Hepatocyte (in vitro differentiated cells): ENCODE measurements at places on chromosomes 11 and 22. TPM values are rescaled to one million over a fixed set of nuclear protein-coding genes. Genes with fewer than 3 reads are reported as not detected.
A peak's percentile ranks its signal among the peaks of the same experiment; 100 is the strongest.

- no peak for DNase-seq
These were observed 745 bp downstream of the C22orf39 start for GRCh38 chr22:19446603-19447329.

DNA sequence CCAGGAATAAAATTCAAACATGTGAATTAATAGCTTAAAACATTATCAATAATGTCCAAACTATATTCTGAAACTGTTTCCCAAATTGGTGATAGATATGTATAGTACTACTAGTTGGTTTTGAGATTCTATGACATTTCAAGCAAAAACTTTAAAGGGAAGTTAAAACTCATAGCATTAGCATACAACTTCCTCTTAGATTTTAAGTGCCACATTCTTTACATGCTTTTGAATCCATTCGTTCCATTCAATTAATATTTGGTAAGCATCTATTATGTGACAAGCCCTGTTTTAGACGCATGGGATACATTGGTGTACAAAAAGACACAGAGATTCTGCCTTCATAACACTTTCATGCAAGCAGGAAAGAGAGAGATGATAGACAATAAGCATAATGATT lies 8.9 kb downstream of the PATL1 start:
- no peak for DNase-seq

DNA sequence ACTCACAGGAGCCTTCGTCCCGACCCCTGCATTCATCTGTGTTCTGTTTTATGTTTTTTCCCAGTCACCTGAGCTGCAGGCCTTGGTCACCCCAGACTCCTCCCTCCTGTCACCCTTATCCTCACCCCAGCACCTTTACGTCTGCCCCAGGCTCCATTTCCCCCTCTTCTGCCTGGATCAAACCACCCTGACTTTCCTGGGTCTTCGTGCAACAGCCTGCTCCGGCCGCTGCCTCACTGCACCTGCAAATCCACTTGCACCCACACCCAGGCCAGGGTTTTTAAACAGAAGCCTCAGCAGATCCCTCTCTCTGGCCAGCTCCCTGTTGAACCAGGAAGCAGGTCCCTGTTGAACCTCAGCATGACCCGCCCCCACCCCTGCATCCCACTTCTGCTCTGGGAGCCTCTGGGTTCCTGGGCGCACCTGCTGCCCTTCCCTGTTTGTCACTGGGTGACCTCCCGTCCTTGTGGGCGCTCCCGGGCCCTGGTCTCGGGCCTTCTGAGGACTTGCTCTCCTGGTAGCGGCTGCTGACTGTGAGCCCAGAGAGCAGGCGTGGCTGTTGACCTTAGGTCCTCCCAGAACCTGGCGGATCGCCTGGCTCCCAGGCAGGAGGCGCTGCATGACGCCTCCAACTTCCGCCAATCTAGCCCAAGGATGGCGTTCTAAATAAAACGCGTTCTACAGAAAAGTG lies 12.8 kb downstream of the MAPK8IP2 start:
- no peak for DNase-seq

- no peak for DNase-seq
These were observed 6.6 kb downstream of the TRIM22 start for GRCh38 chr11:5696210-5696609.

DNA sequence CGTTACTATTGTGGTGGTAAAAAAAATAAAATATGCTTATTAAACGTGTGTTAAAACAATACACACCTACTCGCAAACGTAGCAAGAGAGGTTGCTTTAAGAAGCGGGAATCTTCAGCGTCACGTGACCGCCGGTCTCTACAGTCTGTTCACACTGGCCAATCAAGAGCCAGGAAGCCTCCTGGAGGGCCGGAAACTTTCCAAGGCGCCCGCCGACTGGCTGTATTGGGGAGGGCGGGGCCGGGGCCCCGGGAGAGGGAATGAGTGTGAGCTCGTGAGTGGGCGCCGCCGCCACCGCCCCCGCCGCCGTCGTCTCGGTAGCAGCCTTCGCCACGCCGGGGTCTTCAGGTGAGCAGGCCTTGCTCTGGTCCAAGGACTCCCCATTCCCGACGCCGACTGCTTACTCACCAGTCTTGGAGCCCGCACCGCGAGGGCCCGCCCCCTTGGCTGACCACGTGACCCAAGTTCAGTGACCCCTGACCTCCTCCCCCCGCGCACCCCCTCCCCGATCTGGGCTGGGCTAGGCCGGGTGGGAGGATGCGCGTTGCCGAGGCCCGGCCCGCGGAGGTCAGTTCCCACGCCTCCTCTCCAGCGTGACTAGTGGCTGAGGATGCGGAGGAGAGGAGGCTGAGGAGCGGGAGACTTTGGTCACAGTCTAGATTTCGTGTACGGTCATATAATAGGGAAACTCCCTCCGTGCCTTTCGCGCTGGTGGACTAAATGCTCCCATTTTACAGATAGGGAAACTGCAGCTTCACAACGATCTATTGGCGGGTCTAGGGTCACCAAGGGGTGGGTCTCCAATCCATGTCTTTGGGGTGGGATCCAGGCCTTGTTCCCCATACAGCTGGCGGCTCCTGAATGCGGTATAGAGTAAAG lies at the start of gene TAF6L:
TSS of gene TAF6L (plus strand) at position 253 of the 878 bp plus-strand sequence. CDS start 4,388 bp downstream, outside the sequence.
- peak; percentile 99 for DNase-seq

Gene SYT13
- 10.4 and 11.5 TPM in 2 replicates for total RNA-seq

Gene BRSK2
- 4.7 and 6.8 TPM in 2 replicates for total RNA-seq

Gene CLMP
- 59.4 and 75.1 TPM in 2 replicates for total RNA-seq
